Fibroblast of lung (primary cell): ENCODE measurements at places on chromosomes 4 and X. TPM values are rescaled to one million over a fixed set of nuclear protein-coding genes. Genes with fewer than 3 reads are reported as not detected.

Gene ZNF141
- total RNA-seq = 8.9 and 9.8 TPM in 2 replicates

Gene TEC
- total RNA-seq = 1.5 and 5.3 TPM in 2 replicates

Gene FATE1
- not detected in 2 replicates for total RNA-seq

Gene PGRMC2
- total RNA-seq = 22.1 and 30.4 TPM in 2 replicates

DNA sequence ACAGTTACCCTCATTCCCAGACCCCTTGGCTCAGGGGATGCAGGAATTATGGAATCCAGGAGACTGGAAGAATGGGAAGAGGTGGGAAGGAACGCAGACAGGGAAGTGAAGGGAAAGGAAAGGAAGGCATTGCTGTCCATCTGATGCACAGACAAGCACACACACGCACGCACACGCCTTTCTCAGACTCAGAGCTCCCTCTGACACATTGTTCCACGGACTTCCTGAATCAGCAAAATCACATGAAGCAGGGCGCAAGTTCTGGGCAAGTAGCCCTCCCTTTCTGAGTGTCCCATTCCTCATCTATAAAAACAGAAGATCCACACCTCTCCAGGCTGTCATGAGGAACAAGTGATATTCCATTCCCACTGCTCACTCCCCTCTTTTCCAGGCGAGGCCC is 13.2 kb downstream of the IQSEC2 start:
- H3K27ac ChIP-seq = no peak overlapping the region
- H3K36me3 ChIP-seq = no peaks in the 10 kb centered on the region
- no peaks in the 10 kb centered on the region for H3K27me3 ChIP-seq

DNA sequence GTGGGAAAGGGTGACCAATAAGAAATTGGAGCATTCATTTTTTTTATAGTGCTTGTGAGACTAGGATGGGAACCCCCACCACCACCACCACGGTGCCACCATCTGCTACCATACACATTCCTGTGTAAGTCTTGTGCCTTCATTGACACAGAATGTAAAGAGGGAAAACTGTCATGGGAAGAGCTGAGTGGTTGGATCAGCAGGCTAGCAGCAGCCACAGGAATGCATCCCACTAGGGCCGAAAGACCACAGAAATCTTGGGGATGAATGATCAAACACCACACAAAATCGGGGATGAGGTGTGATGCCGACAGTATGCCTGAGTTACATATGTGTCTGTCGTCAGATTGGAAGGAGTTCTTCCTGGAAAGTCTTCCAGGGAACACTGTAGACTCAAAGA is 69.2 kb downstream of the SRPX start:
- H3K27me3 ChIP-seq = no peaks in the 10 kb centered on the region
- no peak overlapping the region for H3K27ac ChIP-seq
- H3K4me1 ChIP-seq = no peaks in the 10 kb centered on the region
- H3K4me3 ChIP-seq = no peak overlapping the region
- peak; percentile 90 for DNase-seq

GRCh38 chrX:106927700-106928099 is 7.5 kb downstream of the CLDN2 start:
- peaks cover 3% of the 10 kb centered on the region for H3K4me1 ChIP-seq
- no peak for DNase-seq
- no peaks in the 10 kb centered on the region for H3K36me3 ChIP-seq
- no peak overlapping the region for H3K27ac ChIP-seq
- H3K27me3 ChIP-seq = no peaks in the 10 kb centered on the region
- H3K4me3 ChIP-seq = no peak overlapping the region

- no peak for DNase-seq
- no peak overlapping the region for H3K4me3 ChIP-seq
- no peaks in the 10 kb centered on the region for H3K4me1 ChIP-seq
- H3K27ac ChIP-seq = no peak overlapping the region
- H3K27me3 ChIP-seq = no peaks in the 10 kb centered on the region
- no peaks in the 10 kb centered on the region for H3K36me3 ChIP-seq
Measured at GRCh38 chrX:22347491-22347890, 74.8 kb downstream of the CBLL2 start.

DNA sequence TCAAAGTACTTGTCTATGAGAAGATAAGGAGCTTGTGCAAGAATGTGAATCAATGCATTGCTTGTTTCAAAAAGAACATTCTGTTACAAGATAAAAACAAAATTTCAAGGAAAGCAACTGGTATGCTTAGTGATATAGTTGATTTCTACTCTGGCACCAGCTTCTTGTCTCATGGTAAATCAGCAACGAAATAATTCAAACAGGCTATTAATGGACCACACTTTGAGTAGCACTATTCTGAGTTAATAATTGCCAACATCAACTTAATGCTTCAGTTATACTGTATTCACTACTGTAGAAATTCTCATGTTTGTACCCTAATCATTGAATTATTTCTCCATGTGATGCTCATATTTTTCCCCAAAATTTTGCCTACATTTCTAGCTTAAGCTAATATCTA is 252.6 kb downstream of the NDST4 start:
- no peak for DNase-seq
- no peak overlapping the region for H3K27ac ChIP-seq
- H3K36me3 ChIP-seq = no peaks in the 10 kb centered on the region
- H3K4me3 ChIP-seq = no peak overlapping the region
- no peaks in the 10 kb centered on the region for H3K4me1 ChIP-seq

GRCh38 chr4:19987746-19988145 is 264.0 kb upstream of the SLIT2 start:
- H3K36me3 ChIP-seq = no peaks in the 10 kb centered on the region
- no peaks in the 10 kb centered on the region for H3K27me3 ChIP-seq
- H3K27ac ChIP-seq = no peak overlapping the region
- H3K4me3 ChIP-seq = no peak overlapping the region
- no peaks in the 10 kb centered on the region for H3K4me1 ChIP-seq

GRCh38 chrX:138034136-138034535 is 468.2 kb downstream of the ZIC3 start:
- H3K36me3 ChIP-seq = no peaks in the 10 kb centered on the region
- no peaks in the 10 kb centered on the region for H3K27me3 ChIP-seq
- H3K4me1 ChIP-seq = no peaks in the 10 kb centered on the region
- no peak for DNase-seq

GRCh38 chrX:270848-271367 is 10.3 kb upstream of the PLCXD1 start:
- no peaks in the 10 kb centered on the region for H3K36me3 ChIP-seq
- no peak overlapping the region for H3K4me3 ChIP-seq
- no peaks in the 10 kb centered on the region for H3K27me3 ChIP-seq
- DNase-seq = no peak
- no peaks in the 10 kb centered on the region for H3K4me1 ChIP-seq

DNA sequence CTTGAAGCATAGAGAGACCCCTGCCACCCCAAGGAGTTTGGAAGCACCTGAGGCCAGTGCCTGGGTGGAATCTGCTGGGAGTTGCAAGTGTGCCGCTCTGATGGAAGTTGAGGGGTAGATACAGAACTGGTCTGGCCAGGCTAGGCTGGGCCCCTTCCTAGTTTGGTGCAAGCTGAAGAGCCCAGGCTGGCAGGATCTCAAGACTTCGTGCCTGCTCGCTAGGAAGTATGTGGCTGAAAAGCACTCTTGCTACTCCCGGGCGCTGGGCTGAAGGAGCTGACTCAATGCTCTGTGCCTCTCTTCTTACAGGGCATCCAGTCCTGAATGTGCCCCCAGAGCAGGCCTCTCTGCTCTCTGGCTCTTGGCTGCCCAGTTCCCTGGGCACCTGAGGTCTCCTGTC is 51.7 kb upstream of the PJA1 start:
- H3K4me1 ChIP-seq = no peaks in the 10 kb centered on the region
- DNase-seq = no peak
- no peak overlapping the region for H3K4me3 ChIP-seq

DNA sequence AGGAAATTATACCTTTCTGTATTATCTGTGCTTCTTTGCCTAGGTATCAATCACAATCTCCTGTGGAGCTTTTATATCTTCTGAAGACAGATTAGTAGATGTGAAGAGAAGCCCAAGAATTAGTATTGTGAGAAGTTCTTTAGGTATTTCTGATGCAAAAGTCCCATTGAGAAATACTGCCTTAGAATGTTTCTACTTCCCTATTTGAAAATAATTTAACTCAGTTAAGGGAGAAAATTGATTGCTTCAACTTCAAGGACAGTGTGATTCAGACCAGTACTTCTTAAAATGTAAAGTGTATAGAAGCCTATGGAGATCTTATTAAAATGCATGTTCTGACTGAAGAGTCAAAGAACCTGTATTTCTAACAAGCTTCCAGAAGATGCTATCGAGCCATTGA is 9.0 kb downstream of the EIF1AX start:
- H3K4me1 ChIP-seq = no peaks in the 10 kb centered on the region
- H3K27me3 ChIP-seq = no peaks in the 10 kb centered on the region
- peaks cover under 1% of the 10 kb centered on the region for H3K36me3 ChIP-seq
- no peak overlapping the region for H3K4me3 ChIP-seq

GRCh38 chrX:111131572-111131971 is 35.6 kb downstream of the PAK3 start:
- peak; percentile 51 for DNase-seq
- no peaks in the 10 kb centered on the region for H3K36me3 ChIP-seq
- H3K4me1 ChIP-seq = no peaks in the 10 kb centered on the region
- H3K4me3 ChIP-seq = no peak overlapping the region
- no peak overlapping the region for H3K27ac ChIP-seq

GRCh38 chr4:81376720-81377119 is 95.0 kb downstream of the RASGEF1B start:
- H3K27me3 ChIP-seq = no peaks in the 10 kb centered on the region
- no peak for DNase-seq
- H3K27ac ChIP-seq = no peak overlapping the region
- H3K36me3 ChIP-seq = no peaks in the 10 kb centered on the region
- no peaks in the 10 kb centered on the region for H3K4me1 ChIP-seq

DNA sequence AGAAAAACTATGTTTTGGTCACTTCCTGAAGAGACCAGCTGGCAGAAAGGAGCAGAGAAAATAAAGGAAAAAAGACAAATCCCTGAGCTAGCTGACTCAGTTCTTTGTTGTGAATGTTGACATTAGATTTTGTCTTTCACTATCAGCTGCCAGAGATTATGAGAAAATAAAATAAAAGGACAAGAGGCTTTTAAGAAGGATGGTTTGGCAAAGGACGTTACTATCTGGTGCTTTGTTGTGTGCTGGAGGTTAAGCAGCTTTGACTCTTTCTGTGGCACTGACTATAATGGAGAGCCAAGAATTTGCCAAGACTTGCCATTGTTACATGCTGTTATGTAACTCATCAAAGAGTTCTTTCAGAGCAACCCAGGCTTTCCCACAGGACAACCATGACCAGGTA is 12.1 kb downstream of the ASB5 start:
- no peak overlapping the region for H3K4me3 ChIP-seq
- DNase-seq = no peak
- H3K4me1 ChIP-seq = peaks cover 7% of the 10 kb centered on the region
- H3K27me3 ChIP-seq = no peaks in the 10 kb centered on the region
